NCI-H1092 treated with DMSO at 0.1 percent for 48 hours (cell line): ENCODE measurements at places on chromosomes 3 and 15.

- no peak for DNase-seq
Measured at GRCh38 chr3:151604891-151605290, 128.8 kb upstream of the AADACL2 start.

- no peak for DNase-seq
Measured at GRCh38 chr15:82681371-82681770, 28.3 kb downstream of the AP3B2 start.

DNA sequence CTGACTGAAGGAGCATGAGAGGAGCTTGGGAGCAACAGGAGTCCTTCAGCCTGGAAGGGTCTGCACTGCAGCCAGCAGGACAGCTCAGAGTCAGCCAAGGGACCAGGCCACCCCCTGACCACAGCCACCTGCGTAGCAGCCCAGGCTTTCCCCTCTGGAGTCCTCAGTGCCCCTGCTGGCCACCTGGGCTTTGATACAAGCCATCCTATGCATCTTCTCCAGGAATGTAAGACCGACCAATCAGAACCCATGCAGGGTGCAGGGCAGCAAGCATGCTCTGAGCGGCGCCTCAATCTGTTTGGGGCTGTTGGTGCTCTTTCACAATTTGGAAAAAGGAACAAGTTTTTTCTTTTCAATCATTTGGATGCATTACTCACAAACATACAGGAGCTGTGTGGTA is 52.0 kb downstream of the DZIP1L start:
- no peak for DNase-seq

DNA sequence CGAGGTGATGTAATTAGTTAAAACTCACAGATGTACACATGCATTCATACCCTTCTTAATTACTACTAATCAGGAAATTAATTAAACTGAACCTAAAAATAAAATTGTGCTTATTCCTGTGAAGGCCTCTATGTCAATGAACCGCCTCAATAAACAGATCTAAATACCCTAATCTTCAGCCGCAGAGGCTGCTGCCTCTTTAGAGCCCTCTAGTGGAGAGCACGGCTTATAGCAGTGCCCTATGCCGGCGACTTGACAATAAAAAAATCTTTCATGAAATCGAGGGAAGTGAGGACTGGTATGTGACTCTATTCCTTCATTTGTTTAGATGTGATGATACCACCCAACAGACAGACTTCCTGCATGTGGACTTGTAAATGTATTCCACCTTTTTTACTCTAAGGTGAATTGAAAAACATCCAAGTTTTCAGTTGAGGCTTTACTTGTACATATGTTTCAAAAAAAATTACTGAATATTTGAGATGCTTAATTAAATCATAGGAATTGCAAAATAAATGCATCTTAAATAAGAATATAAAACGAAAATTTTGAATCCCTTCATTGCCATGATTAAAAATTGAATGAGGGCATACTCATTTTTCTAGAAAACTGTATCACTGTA is 8.3 kb upstream of the EPHA3 start:
- peak; percentile 33 for DNase-seq

DNA sequence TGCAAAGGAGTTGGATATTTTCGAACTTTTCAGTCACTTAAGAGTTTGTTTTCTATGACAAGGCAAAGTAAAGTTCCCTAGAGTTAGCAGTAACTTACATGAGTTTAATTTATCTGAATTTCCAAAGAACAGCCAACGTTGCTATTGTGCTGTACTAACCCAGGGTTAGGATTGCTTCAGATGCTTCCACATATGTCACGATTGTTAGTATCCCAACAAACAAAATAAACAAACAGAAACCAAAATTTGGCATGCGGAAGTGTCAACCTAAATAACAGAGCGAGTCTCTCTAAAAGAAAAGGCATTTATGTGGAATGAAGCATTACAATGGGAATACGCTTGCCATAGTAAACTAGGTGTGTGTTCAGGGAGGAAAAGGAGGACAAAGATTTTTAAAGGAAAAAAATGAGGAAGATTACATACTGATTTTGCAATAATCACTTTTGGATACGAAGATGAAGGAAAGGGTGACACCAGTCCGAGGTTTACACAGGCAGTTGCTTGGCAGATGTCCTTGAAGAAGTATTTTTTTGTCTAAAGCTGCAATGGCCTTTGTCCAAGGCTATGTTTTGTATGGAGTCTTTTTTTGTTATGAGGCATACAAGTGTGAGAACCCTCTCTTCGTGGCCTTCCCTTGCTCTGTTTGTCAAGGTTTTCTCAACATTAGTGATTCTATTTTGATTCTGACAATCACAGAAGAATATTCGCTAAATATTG is 267.9 kb downstream of the GABRG3 start:
- no peak for DNase-seq

- DNase-seq = no peak
Measured at GRCh38 chr3:179700716-179701115, 47.9 kb downstream of the USP13 start.

DNA sequence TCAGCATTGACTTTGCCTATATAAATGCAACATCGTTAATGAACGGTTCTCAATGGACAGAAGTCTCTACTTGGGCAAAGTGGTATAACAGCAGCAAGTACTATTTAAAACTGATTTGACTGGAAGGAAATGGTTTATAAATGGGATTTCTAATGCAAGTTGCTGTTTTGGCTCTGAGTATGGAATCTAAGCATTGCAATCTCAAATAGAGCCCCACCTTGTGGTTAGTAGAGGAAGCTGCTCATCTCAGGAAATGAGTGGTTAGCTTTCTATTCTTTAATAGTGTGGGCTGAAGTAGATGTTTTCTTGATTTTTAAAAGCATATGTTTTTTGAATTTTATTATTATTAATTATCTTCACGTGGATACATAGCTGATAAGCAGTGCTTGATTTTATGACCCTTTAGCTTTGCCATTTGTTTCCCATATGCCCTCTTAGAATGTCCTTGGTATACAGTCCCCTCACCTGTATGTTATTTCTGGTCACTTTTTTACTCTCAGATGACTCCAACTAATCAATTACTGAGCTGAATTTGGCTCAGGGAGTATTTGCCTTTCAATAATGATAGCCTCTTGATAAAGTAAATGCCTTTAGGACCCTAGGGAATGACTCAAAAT is 67.1 kb downstream of the OXSM start:
- peak; percentile 1 for DNase-seq

GRCh38 chr3:101879102-101879501 is 29.8 kb downstream of the NFKBIZ start:
- DNase-seq = no peak

DNA sequence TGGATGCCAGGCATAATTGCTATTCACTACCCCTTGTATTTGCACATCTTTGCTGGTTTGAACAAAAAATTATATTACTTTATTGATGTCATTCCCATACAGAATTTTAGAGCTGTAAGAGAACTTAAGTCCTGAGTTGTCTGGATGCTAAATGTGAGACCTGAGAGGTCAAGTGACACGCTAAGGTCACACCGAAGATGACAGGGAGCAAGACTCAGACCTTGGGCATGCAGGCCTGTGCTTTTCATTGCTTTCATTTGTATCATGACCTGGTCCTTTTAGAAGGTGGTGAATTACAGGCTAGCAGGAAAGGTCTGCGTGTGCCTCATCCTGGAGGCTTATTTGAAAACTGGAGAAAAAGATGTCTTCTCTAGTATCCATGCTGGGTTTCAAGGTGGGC is 312.0 kb upstream of the RASGRP1 start:
- no peak for DNase-seq

- DNase-seq = no peak
Measured at GRCh38 chr15:77596821-77597803, 35.6 kb downstream of the LINGO1 start.

DNA sequence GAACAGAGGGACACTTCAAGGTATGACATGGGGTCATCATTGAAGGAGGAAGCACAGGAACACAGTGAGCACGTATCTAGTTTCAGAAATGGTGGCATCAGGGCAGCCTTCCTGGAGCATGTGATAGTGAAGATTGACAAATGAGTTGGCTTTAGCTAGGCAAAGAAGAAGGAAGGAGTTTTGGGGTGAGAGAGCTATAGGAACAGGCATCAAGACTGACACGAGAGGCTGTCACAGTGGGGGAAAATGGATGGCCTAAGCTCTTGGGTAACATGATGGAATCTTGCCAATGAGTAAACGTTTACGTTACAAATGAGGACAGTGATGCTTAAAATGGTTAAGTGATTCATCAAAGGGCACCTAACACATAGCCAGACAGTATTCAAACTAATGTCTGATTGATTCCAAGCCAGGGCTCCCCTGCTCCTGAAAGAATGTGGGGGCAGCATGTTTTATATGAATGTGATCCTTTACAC is 23.1 kb upstream of the GPR171 start:
- no peak for DNase-seq

DNA sequence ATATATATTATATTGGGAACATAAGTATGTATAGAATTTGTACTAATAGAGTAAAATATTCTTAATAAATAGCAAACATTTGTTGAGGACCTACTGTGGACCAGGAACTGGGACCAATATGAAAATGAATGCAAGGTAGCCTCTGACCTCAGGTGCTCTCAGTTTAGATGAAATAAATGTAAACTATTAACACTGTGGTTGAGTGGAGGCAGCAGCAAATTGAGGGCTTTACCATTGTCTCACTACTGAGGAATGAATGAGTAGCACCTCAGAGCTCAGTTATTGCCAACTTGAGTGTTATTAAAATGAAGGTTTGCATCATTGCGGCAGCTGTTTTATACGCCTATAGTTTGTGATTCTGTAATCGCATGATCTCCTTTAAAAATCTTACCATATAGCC is 90.9 kb upstream of the CGNL1 start:
- no peak for DNase-seq

DNA sequence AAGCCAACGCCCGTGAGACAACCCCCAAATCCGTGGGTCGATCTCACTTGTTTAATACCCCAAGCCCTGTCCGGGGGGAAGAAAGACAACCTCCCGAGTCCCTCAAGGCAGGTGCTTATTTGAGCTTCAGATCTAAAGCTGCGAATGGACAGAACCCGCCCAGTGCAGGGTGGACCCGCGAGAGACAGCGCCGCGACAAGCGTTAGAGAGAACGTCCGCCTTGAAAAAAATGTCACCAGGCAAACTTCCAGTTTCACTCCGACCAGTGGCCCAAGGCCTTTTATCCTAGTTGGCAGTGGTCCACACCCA is 740 bp upstream of the OXSR1 start:
- no peak for DNase-seq

DNA sequence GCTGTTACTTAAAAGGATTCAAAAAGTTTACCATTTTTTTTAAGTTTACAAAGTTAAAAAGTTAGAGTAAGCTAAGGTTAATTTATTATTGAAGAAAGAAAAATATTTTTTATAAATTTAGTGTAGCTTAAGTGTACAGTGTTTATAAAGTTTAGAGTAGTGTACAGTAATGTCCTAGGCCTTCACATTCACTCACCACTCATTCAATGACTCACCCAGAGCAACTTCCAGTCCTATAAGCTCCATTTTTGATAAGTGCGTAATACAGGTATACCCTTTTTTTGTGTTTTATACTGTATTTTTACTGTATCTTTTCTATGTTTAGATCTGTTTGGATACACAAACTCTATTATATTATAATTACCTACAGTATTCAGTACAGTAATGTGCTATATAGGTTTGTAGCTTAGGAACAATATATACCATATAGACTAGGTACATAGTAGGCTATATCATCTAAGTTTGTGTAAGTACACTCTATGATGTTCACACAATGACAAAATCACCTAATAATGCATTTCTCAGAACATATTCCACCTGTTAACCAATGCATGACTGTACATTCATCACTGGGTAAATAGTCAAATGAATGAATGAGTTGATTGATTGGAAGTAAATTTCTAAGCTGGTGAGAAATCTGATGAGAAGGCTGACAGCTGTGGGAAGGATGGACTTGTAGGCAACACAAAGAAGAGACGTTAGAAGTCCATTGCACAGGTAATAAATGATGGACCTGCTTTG is 95.2 kb upstream of the CDIN1 start:
- DNase-seq = no peak

DNA sequence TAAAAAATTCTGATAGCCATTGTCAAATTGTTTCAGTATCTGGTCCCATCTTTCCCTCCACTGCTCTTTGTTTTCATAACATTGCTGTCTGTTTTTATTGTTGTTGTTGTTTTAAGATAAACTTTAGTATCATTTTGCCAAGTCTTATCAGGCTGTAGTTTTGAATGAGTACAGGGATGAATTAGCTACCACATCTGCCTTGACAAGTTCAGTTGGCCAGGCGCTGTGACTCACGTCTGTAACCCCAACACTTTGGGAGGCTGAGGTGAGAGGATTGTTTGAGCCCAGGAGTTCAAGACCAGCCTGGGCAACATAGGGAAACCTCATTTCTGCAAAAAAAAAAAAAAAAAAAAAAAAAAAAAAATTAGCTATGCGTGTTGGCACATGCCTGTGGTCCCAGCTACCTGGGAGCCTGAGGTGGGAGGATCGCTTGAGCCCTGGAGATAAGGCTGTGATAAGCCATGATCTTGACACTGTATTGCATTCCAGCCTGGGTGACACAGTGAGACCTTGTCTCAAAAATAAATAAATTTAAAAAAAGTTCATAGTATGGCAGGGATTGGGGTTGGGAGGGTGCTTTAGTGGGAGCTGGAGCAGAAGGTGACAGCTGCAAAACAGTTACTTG is 8.3 kb upstream of the ANKDD1A start:
- no peak for DNase-seq

- DNase-seq = no peak
Measured at GRCh38 chr3:81173514-81173913, 587.9 kb downstream of the GBE1 start.

- peak; percentile 87 for DNase-seq
Measured at GRCh38 chr3:113264283-113265131, 53.1 kb downstream of the BOC start.

DNA sequence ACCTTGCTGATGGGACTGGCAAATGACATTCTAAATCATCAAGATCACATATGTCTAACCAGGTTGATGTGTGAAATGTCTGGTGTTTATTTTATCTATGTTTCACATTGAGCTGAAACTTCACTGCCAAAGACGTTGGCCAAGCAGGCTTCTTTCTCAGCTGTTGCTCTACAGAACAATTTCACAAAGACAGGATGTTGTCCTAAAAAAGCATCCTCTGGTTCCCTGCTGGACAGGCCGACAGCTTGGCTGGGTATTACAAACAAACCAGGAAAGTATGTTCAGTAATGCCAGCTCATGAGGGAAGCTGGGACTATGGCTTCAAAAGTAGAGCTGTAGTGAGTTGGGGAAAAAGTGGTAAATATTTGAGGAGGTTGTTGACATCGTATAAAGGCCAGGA is 179.4 kb downstream of the FAM43A start:
- no peak for DNase-seq

DNA sequence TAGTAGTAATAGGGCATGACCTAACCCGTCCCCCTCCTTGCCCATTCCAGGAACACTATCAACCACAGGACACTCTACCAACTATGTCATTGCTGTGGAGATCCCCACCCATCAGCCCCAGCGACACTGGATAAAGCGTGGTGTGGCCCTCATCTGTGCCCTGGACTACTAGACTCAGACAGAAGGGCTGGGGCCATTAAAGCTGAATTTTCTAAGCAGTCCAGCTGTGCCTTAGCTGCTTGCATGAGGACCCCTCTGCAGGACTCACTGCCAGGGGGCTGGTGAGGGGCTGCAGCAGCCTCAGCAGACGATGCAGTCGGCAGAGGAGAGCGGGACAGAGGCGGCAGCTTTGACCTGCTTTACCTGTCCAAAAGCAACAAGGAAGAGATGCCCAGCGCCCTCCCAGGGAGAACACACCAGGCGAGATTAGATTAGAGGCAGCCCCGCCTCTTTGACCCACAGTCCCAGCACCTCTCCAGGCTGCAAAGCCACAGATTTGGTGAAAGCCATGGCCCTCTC is 44.6 kb downstream of the SEMA3G start:
- DNase-seq = no peak

GRCh38 chr3:100789579-100789978 is 80.3 kb downstream of the TFG start:
- no peak for DNase-seq

- DNase-seq = peak; percentile 39
Measured at GRCh38 chr3:66577426-66578203, 76.8 kb upstream of the LRIG1 start.
